Colonic mucosa (tissue), 4 donors: ENCODE measurements at places on chromosomes 6 and 20. TPM values are rescaled to one million over a fixed set of nuclear protein-coding genes. Genes with fewer than 3 reads are reported as not detected.

DNA sequence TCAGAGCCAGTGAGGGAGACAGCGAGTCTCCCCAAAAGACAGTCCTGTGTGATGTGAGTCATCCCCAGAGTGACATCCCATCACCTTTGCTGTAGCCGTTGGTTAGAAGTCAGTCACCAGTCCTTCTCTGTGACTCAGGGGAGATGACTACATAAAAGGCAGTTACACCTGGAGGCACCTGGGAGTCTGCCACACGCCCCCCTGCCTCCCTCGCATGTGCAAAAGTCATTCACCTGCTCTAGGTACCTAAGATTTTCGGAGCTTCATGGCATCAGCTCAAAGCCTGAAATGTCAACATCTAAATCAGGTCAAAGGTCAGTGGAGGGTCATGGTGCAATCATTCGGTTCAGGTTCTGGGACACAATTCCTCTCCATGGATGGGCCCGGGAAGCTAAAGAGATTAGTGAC lies 50.3 kb downstream of the PRR18 start:
- DNase-seq = no peak

DNA sequence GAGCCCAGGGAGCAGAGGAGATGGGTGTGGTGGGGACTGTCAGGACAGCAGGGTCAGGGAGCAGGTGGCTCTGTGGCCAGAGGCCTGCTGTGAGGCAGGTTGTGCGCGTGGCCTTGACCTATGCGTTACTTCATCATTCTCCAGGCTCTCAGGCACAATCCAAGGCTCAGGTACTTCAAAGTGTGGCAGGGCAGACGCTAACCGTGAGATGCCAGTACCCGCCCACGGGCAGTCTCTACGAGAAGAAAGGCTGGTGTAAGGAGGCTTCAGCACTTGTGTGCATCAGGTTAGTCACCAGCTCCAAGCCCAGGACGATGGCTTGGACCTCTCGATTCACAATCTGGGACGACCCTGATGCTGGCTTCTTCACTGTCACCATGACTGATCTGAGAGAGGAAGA lies 535 bp downstream of the NCR2 start:
- no peak for DNase-seq

GRCh38 chr20:38258545-38259215 lies 1.9 kb downstream of the KIAA1755 start:
- no peak for DNase-seq

MCHR2 gene
- total RNA-seq = not detected
